ENCODE measurements at places on chromosomes 13 and 19.

DNA sequence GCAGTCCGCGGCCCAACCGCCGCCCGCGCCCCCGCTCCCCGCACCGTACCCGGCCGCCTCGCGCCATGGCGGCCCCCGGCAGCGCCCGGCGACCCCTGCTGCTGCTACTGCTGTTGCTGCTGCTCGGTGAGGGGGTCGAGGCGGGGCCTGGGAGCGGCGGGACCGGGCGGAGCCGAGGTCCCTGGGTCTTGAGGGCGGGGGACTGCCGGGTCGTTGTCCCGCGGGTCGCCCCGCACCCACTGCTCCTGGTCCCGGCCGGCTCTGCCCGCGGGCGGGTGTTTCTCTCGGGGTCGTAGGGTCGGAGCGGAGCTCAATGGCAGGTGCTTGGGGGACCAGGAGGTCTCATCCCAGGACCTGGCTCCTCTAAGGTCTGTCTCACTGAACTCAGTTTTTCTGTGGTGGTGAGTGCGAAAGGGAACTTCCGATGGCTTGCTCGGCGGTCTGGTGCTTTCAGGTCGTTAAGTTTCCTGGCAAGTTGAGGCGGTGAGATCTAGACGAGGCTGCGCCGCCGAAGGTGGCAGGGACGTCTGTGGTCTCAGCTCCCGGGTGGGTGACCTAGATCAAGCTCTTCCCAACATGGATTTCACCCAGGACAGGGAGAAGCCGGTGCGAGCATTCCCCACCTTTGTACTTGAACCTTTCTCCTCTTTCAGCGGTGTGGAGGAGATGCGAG lies 467 bp downstream of the LAMP1 start:
- peak; percentile 24 for DNase-seq

DNA sequence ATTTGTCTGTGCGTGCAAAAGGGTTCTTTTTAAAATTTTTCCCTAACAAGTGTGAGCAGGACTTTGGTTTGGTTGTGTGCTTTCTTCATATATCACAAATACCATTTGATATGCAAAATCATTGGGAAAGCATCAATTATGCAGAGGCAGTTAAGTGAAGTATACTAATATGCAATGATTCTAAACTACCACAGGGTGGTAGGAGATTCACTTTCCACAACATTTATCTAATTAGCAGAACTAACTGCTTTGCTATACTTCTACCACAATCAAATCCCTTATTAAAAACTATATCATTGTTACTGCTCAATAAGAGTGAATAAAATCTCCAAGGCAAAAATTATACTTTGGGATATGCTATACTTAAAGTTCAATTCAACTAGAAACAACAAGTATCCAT lies 2738.9 kb upstream of the PCDH20 start:
- DNase-seq, result no peak

DNA sequence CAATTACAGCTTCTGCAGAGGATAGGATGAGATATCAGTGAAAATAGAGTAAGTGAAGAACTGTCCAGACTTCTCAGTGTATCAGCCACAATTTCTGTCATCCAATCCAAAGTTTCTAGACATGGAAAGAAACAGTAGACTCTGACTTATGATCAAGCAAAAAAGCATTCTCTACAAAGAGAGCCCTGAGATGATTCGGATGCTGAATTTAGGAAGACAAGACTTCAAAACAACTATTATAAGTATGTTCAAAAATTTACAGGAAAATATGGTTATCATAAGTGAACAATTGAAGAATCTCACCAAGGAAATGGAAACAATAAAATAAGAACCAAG lies 238.2 kb upstream of the IRS2 start:
- DNase-seq, result no peak

DNA sequence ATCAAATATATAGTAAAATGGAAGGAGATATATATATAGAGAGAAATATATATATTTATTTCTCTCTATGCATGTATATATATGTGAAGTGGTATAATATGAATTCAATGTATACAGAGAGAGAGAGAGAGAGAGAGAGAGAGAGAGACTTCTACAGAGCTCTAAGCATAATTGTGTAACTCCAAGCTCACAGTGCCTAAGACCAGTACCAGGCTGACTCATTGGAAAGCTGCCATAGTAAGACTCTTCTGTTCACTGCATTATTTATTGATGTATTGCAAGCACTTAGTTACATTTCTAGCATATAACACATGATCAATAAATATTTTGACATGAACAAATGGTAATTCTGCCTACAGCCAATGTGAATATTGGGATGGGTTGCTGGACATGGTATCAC lies 1734.7 kb downstream of the SLITRK1 start:
- no peak for DNase-seq

- DNase-seq, result no peak
Observed at GRCh38 chr13:73142071-73142470, 83.3 kb downstream of the KLF5 start.

GRCh38 chr19:6023085-6023682 lies 45.2 kb upstream of the RANBP3 start:
- no peak for DNase-seq

GRCh38 chr13:95793018-95793555 lies 116.1 kb downstream of the DNAJC3 start:
- DNase-seq, result no peak

- DNase-seq, result no peak
Observed at GRCh38 chr19:12802267-12803106, 618 bp downstream of the THSD8 start.

DNA sequence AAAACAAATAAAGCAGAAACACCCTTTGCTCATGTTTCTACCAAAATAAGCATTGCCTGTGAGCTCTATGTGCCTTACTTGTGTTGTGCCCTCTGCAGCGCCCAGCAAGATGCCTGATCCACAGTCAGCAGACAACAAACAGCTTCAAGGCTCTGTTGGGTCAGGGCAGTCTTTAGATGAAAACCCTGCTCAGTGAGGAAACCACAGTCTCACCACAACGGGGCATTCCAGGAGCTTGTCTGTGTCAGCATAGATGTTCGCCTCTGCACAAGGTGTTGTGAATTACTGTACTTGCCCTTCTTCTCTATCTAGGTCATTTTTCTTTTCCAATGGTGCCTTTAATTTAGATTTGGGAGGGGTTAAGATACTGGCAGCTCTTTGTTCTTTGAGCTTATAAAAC lies 251.9 kb downstream of the COL4A1 start:
- DNase-seq, result no peak

DNA sequence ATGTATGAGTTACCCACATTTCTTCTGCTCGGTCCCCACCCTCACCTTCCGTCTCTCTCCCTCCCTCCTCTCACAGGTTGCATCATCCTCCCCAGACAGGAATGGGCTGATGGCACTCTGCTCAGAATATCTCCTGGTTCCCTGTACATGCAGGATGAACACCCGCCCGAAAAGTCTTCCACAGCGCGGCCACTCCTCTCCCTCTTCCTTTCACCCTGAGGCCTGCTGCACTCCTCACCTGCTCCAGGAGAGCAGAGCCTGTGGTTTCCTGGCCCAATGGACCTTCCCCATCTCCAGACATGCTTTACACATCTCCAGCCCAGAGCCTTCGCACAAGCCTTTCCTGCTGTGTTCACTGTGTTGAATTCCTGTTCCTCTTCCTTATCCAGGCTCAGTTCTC lies 40.9 kb downstream of the GSX1 start:
- DNase-seq, result no peak

DNA sequence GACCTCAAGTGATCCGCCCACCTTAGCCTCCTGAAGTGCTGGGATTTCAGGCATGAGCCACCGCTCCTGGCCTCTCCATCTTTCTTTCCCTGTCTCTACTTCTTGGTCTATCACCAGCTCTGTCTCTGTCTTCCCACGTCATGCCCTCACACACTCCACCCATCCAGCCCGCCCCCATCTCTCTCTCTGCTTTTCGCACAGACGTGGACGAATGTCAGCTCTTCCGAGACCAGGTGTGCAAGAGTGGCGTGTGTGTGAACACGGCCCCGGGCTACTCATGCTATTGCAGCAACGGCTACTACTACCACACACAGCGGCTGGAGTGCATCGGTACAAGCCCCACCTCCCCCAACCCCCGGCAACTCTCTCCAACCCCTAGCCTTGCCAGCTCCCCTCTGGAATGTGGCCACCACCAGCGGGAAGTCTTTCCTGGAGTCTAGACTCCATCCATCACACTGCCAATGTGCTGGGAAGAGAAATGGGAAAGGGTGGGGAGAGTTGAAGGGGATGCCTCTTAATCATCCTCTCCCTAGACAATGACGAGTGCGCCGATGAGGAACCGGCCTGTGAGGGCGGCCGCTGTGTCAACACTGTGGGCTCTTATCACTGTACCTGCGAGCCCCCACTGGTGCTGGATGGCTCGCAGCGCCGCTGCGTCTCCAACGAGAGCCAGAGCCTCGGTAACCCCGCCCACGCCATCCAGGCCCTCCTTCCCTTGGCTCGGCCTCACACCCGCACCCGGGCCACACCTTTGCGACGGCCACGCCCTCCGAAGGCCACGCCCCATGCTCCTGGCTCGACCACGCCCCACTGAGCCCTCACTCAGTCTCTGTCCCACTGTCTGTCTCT lies 22.5 kb downstream of the LTBP4 start:
- DNase-seq, result peak; percentile 71

- DNase-seq, result no peak
Observed at GRCh38 chr19:50490411-50490811, 13.8 kb upstream of the GARIN5A start.

- DNase-seq, result peak; percentile 51
Observed at GRCh38 chr19:18205200-18205892, 1.5 kb upstream of the RAB3A start.

DNA sequence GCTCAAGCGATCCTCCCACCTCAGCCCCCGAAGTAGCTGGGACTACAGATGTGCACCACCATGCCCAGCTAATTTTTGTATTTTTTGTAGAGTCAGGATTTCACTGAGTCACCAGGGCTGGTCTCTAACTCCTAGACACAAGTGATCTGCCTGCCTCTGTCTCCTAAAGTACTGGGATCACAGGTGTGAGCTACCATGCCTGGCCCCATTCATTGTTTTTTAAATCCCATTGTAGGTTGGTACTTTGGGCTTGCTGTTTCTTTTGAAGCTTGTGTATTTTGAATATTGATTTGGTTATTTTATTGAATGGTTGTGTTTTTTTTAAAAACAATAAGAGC lies 26.7 kb downstream of the ZMYM2 start:
- DNase-seq, result no peak

- DNase-seq, result no peak
Observed at GRCh38 chr19:1880611-1881392, 4.5 kb downstream of the ABHD17A start.

DNA sequence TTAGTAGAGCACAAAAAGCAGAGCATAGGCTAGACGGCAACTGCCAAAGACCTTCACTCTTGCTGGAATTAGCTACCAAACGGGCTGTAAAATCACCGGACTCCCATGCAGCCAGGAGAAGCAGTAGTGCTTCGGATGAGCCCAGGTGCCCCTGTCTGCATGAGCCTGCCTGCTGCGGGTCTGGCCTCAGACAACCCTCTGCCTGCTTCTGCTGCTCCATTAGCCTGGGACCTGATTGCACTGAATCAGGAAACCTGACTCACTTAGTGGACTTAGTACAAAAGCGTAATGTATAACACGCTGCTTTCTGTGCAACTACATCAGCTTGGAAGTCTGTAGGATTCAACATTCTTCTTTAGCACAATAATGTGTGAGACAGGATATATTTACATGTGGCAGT lies 170.0 kb downstream of the LMO7 start:
- DNase-seq, result no peak

DNA sequence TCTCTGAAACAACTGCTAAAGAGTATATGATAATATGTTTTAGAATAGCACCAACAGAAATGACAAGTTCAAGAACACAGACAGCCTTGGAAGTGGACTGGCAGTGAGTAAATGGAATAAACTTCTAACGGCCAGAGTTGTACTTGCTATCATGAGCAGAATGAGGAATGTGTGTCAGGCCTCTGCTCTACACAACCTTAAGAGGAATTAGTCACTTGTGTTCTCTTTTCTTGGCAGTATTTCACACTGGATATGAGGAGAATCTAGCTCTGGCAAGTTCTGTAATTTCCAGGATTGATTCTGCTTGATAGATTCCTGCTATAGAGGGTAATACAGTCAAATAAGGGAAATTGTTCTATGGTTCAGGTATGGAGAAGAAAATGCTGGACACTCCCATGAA lies 757.3 kb downstream of the EFNB2 start:
- no peak for DNase-seq

DNA sequence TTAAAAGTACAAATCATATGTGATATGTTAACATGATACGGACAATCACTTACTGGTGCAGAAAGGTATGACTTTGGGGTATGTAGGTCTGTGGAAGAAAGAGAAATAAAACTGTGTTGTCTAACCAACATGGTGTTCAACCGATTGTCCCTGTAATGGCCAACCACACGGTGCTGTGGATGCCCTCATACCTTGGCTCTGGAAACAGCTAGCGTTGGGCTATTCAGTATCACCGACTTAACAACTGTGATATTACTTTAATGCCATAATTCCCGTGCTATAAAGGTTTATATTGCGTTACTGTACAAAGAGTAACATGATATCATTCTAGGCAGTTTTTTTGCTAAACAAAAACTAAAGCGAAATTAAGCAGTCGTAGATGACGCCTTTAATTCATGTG lies 448.3 kb downstream of the EFNB2 start:
- no peak for DNase-seq

DNA sequence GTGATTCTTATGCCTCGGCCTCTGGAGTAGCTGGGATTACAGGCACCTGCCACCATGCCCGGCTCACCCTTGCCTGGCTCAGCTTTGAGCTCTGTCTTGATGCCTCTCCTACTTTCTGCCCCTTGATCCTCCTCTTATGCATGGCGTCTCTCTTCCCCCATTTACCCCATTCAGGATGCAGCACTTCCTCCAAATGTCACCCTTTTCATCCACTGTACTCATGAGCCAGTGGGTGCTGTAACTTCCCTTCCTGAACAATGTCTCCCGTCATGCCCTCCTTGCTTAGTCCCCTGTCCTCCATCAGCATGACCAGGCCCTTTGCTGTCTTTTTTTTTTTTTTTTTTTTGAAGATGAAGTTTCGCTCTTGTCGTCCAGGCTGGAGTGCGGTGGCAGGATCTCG lies 3.4 kb upstream of the SIGLEC9 start:
- no peak for DNase-seq

DNA sequence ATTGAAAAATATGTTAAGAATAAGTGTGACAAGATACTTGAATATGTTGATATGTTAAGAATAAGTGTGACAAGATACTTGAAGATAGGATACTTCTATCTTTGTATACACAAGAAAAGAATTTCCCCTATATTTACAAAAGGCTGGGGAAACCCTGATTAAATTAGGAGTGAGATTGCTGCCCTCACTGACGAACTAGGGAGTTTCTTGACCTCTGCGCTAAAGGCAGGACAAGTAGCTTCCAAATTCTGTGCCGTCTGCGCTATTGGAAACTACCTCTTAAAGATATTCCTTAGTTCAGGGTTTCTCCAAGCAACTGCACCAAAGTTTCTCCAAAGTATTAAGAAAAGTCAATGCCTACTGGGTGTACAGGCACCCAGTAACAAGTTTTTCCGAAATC lies 730 bp downstream of the ZNF260 start:
- peak; percentile 25 for DNase-seq

DNA sequence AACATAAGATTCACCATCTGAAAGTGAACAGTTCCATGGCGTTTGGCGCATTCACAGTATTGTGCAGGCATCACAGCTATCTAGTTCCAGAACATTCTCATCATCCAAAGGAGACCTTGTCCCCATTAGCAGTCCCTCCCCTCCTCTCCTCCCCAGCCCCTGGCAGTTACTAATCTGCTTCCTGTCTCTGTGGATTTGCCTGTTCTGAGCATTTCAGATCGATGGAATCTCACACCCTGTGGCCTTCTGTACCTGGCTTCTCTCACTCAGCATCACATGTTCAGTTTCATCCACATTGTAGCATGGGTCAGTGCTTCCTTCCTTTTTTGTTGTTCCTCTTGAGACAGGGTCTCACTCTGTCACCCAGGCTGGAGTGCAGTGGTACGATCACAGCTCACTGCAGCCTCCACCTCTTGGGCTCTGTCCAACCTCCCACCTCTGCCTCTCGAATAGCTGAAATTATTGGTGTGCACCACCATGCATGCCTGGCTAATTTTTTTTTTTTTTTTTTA lies 34.6 kb downstream of the CRTC1 start:
- DNase-seq, result no peak

All from hematopoietic multipotent progenitor cell treated with erythropoietin and hydrocortisone succinate and interleukin-3 and kit ligand, for 8 days (in vitro differentiated cells).